ENCODE measurements at places on chromosomes 5 and 9. TPM values are rescaled to one million over a fixed set of nuclear protein-coding genes. Genes with fewer than 3 reads are reported as not detected.

DNA sequence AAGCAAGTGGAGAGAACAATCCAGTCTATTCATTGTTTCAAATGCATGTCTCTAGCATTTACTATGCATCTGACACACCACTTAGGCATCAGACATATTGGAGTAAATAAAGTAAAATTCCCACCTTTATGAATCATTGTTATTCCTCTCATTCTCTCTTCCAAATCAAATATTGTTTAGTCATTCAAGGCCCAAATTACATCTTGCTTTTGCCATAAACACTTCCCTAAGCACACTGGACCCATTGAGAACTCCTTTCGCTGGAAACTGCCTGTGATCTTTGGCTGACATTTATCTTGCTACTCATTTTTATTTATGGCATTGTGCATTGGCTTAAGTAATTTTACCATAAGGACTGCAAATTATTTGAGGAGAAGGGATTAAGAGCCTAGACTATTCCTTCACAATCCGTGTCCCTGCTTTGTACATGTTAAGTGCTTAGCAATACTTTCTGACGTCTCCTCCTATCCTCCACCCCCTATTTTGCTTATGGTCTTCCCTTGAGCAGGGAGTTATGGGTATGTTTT lies 7.4 kb downstream of the C5orf46 start:
- H3K4me3 ChIP-seq, result no peak overlapping the region
- no peaks in the 10 kb centered on the region for H3K36me3 ChIP-seq
- H3K4me1 ChIP-seq, result peaks cover 3% of the 10 kb centered on the region
- no peak for DNase-seq
- no peaks in the 10 kb centered on the region for H3K27me3 ChIP-seq
- no peak overlapping the region for H3K27ac ChIP-seq

TLX3 gene
- not detected for total RNA-seq

- no peaks in the 10 kb centered on the region for H3K4me1 ChIP-seq
- H3K27me3 ChIP-seq, result peaks cover 55% of the 10 kb centered on the region
- H3K36me3 ChIP-seq, result no peaks in the 10 kb centered on the region
- no peak for DNase-seq
Observed at GRCh38 chr9:21551401-21551800, 69.3 kb upstream of the IFNE start.

DNA sequence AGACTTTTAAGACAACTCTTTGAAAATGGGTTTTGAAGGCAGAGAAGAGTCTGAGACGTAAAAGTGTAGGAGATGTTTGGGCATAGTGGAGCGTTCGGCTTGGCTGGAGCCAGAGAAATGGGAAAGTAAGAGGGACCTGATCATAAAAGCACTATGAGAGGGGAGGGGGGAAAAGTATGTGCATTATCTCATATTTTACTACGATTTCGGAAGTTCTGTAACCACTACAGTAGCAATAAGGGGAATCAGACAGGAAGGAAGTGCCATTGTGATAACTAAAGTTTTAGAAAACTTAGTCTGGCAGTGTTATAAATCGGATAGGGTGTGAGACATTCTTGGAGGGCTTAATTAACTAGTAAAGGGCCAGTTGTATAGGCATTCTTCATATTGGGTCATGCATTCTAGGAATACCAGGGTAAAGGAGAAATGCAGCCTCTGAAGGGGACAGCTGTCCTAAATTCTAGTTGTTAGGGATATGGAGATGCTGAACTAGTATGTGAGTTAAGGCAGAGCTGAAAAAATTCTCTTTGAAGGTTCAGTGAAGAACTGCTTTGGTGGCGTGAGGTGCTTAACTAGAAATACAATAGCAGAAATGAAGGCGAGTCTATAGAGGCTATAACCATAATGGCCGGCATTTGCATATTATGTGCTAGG lies 83.8 kb upstream of the FREM1 start:
- no peaks in the 10 kb centered on the region for H3K36me3 ChIP-seq
- peak overlapping the region; percentile 70 for H3K4me3 ChIP-seq
- peak overlapping the region; percentile 25 for H3K27ac ChIP-seq
- H3K27me3 ChIP-seq, result no peaks in the 10 kb centered on the region
- DNase-seq, result no peak

DNA sequence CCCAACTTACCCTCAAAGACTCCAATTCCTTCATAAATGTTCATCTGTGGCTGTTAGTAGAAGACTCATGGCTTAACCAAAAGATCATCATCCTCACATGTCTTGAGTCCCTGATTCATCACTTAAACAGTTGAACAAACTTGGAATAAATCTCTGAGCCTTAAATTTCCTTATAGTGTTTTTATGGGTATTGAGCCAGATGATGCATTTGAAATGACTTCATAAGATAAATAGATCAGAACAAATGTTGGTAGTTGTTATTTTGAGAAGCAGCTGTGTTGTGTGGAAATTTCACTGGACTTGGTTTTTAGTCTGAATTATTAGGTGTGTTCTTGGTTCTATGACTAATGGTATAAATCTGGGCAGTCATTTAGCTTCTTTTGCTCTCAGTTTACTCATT lies 236.2 kb downstream of the NNT start:
- H3K36me3 ChIP-seq, result no peaks in the 10 kb centered on the region
- H3K27ac ChIP-seq, result no peak overlapping the region
- H3K4me1 ChIP-seq, result no peaks in the 10 kb centered on the region
- no peak for DNase-seq
- H3K4me3 ChIP-seq, result no peak overlapping the region

GRCh38 chr9:25939126-25939525 lies 260.9 kb upstream of the TUSC1 start:
- no peak for DNase-seq
- H3K27me3 ChIP-seq, result no peaks in the 10 kb centered on the region
- H3K36me3 ChIP-seq, result no peaks in the 10 kb centered on the region
- no peaks in the 10 kb centered on the region for H3K4me1 ChIP-seq
- no peak overlapping the region for H3K27ac ChIP-seq
- no peak overlapping the region for H3K4me3 ChIP-seq

GRCh38 chr5:170137694-170138214 lies 32.1 kb downstream of the FOXI1 start:
- H3K36me3 ChIP-seq, result no peaks in the 10 kb centered on the region
- no peak overlapping the region for H3K4me3 ChIP-seq
- no peak overlapping the region for H3K27ac ChIP-seq
- no peaks in the 10 kb centered on the region for H3K27me3 ChIP-seq
- DNase-seq, result no peak
- H3K4me1 ChIP-seq, result no peaks in the 10 kb centered on the region

DNA sequence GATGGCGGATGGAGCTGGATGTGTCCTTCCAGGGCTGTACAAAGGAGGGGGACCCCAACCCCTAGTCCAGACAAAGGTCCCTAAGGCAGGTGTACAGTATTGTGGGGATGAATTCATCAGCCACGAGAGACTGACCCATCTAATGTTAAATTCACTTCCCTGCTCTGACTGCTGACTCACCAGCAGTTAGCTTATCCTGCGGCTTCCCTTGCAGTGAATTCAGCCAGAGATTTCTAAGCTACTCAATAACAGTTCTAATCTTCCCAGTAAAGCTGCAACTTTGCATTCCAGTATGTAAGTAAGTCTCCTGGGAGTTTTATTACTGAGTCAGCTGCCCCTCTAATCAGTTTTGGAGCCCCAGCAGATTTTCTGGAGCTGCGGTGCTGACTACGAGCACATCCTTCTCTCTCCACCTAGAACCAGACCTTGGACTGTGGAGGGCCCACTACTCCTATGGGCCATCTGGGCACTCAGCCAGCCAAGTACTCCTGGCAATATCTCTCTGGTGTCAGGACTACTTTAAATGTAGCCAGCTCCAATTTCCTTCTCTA lies 16.1 kb downstream of the B4GALT1 start:
- H3K27me3 ChIP-seq, result no peaks in the 10 kb centered on the region
- DNase-seq, result peak; percentile 72
- H3K27ac ChIP-seq, result peak overlapping the region; percentile 83
- H3K4me3 ChIP-seq, result peak overlapping the region; percentile 30

GRCh38 chr9:27078685-27079084 lies 30.3 kb upstream of the TEK start:
- H3K4me3 ChIP-seq, result no peak overlapping the region
- no peaks in the 10 kb centered on the region for H3K4me1 ChIP-seq
- no peak for DNase-seq
- H3K27ac ChIP-seq, result peak overlapping the region; percentile 31

Data from left ventricle myocardium inferior (tissue), 1 donor.